ENCODE measurements at places on chromosomes 6 and 20.

GRCh38 chr6:63584125-63584514 lies 11.8 kb downstream of the LOC128125822 start:
- no peak for DNase-seq

- no peak for DNase-seq
These were observed 428.7 kb upstream of the SOX4 start for GRCh38 chr6:21164768-21165326.

GRCh38 chr6:150691463-150691862 lies 91.8 kb downstream of the PLEKHG1 start:
- no peak for DNase-seq

DNA sequence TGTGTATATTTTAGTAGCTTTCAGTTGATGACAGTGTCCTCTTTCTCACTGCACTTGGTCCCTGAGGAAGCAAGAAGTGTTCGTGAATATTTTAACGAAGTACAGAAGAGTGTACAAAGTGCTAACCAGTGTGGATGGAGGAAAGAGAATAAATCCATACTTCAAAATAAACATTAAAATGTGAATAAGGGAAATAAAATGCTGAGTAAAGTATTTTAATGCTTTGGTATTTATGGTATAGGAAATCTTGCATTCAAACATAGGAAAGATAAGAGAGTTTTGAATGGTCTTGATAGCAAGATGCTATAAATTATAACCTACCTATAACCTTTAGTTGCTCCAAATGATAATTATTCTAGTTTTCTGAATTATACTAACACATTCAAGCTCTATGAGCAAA lies 493.4 kb upstream of the EYS start:
- DNase-seq = no peak

DNA sequence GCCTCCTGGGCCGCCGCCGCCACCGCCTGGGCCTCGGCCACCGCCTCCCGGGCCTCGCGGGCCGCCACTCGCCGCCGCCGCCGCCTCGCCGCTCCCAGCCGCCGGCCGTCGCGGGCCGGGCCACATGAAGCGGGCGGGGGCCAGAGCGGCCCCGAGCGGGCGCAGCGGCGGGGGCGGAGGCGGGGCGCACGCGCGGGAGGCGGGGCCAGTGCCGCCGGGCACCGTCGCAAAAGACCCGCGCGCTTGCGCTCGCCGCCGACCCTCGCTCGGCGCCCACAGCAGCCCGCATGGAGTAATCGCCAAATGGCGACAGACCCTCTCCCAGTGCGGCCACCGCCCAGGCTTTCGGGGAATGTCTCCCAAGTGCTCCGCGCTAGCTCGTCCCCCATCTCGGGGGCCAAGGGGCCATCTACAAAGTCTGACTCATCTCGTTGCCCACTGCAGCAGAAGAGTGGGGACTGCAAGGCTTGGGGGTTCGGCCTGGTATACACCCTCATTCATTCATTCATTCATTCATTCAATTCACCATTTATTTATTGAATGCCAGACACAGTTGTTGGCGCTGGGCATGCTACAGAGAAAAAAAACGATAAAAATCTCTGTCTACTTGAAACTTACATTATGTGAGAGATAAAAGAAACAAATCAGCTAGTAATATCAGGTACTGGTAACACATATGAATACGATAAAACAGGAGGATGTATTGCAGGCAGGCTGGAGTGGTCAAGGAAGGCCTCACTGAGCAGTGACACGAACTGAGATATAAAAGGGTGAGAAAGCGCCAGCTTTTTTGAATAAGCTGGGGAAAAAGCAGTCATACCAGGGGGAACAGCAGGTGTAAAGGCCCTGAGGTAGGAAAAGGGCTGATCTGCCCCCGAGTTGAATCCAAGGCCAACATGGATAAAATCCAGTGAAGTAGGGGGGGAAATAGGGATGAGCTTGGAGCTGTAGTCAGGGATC lies at the start of gene B4GALT5:
Gene B4GALT5, minus strand, starts transcription at position 126 of the 960 bp plus-strand sequence. CDS start 188 bp downstream, outside the sequence.
- no peak for DNase-seq

- DNase-seq = no peak
These were observed 9.7 kb downstream of the NOL7 start for GRCh38 chr6:13624871-13625288.

DNA sequence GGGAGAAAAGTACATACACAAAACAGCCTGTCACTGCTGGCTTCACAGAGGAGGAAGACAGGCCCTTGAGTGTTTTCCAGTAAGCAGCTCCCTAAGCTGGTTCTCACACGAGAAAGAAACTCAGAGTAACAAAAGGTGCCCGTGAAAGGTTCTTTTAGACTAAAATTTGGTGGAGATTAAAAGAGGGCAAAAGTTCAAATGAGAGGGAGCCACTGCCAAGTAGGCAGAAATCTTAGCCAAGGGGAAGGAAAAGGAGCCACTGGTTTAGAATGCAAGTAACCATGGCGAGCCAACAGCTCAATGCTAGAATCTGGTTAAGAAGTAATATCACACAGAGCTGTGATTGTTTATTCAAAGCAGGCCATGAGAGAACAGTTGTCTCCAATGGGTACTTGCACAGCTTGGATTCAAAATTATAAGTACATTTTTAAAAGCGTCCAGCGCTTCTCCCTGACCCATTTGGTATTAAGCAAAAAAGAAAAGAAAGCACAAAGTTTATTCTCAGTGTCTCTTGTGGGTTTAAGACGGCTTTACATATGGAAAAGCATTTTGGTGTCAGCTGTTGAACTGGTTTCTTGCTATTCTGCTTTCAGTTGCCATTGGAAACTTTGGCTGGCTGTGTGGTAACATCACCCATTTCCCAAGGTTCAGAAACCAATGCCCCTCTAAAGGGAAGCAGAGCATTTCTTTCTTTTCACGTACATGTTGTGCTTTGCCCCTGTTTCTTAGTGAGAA lies 648.5 kb downstream of the RNF144B start:
- no peak for DNase-seq

GRCh38 chr6:157442291-157442690 lies 61.3 kb downstream of the ZDHHC14 start:
- DNase-seq = no peak

DNA sequence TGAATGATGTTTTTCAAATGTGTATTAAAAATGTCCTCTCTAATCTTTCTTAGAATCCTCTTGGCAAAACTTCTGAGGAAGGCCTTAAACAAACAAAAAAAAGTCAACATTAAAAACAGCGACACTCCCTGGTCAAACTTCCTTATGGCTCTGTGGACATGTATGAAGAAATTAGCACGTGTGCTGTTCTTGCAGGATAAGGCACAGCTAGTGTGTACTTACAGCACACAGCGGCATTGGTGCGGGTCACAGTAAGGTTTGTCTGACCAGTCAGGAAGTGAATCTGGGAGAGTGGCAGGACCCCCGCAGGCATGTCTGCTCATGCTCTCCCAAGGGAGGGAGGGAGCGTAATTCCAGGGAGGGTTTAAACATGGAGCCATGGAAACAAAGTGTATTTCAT lies 38.8 kb downstream of the SLC22A1 start:
- DNase-seq = no peak
